SW 1271 (cell line): ENCODE measurements at places on chromosomes 1 and 21.

DNA sequence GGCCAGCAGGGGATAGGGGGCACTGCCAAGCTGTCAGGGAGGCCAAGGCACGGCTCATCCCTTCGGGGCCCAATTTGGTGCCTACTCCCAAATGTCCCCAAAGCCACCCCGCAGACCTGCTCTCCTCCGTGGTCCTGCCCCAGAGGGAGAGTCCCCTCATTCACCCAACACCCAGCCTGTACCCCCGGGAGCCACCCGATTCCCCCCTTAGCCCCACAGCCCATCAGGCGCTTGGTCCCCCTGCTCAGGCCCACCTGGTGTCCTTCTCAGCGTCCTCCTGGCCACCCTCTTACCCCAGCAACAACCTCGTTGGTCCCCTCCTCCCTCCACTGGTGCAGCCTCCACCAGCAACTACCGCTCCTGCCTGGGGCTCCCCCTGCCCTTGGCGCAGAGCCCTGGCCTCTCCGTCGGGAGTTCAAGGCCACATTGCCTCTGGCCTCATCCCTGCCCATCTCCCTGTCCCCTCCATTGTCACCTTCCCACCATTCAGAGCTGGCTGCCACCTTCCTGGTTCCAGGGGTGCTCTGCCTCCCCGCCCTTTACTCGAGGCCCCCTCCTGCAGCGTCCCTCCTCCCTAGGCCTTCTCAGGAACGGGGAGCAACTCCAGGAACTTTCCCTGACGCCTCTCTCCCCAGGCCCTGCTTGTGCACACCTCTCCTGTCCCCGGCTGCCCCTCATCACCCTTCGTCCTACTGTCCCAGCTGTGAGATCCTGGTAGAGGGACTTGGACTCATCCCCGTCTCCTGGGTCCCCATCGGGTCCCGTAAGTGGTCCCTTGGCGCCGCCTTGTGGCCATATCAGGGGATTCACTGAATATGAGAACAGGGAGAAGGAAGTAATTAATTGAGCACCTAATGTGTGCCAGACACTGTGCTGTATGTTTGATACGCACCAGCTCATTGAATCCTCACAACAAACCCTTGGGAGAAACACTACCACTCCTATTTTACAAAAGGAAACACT is 73.9 kb downstream of the RAP1GAP start:
- peak; percentile 25 for DNase-seq

DNA sequence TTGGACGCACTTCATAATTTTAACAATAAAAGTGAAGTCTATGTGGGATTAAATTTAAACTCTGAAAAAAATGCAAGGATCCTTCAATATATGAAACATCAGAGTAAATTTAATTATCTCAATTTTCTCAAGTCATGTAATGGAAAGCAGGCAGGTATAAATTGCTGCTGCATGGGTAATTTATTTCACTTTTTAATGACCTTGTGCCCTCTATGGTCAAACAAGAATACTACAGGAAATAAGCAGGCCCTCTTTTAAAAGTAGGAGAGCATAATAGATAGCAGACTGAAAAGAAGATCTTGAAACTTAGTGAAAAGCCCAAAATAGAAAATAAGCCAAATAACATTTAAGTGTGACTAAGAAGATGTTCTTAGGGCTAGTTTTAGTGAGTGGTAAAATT is 22.9 kb downstream of the BCAS2 start:
- DNase-seq: peak; percentile 4

GRCh38 chr1:46219551-46220520 is 16.7 kb downstream of the LURAP1 start:
- no peak for DNase-seq

DNA sequence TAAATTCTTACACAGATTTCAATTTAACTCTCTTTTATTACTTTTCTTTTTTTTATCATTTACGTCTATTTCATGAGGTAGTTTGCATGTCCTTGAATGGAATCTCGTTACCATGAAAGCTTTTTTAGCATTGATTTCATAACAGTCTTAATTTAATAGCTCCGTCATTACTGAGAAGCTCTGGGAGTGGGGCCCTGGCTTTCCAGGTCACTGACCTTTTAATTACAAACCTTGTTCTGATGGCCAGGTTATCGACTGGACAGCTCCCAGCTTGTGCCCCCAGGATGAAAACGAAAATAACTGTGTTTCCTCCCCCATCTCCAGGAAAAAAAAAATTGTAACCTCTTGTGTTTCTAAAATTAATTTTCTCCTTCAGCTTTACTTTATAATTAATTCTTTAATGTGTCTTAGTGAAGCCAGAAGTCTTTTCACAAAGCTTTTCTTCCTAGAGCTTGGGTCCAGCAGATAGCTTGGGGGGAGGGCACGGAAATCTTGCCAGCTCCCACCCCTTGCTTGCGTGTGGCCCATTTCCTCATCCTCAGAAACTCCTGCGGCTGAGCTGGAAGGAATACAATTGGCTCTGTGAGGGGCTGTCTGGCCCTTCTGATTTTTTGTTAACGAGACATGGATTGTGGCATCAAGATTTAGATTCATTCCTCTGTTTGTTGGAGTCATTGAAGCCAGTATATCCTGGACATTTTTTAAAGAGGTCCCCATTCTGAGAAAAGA is 65.7 kb downstream of the PEX14 start:
- no peak for DNase-seq

DNA sequence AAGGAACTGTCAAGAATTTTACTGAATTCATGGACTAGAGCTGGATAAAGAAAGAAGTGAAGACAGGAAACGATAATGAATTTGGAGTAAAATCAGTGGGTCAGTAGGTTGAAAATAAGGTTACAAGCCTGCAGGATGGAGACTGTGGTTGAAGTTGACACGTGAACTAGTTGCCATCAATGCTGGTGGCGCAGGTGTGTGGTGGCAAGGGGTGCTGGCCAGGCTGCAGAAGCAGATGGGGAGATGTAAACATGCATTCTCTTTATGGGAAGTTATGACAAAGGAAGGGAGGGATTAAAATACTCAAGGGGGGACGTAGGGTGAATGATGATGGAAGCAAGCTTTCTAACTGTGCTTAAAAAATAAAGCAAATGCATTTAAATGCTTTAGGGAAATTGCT is 263.1 kb downstream of the KCNJ6 start:
- no peak for DNase-seq

GRCh38 chr1:203295796-203296195 is 9.5 kb upstream of the BTG2 start:
- DNase-seq: no peak

DNA sequence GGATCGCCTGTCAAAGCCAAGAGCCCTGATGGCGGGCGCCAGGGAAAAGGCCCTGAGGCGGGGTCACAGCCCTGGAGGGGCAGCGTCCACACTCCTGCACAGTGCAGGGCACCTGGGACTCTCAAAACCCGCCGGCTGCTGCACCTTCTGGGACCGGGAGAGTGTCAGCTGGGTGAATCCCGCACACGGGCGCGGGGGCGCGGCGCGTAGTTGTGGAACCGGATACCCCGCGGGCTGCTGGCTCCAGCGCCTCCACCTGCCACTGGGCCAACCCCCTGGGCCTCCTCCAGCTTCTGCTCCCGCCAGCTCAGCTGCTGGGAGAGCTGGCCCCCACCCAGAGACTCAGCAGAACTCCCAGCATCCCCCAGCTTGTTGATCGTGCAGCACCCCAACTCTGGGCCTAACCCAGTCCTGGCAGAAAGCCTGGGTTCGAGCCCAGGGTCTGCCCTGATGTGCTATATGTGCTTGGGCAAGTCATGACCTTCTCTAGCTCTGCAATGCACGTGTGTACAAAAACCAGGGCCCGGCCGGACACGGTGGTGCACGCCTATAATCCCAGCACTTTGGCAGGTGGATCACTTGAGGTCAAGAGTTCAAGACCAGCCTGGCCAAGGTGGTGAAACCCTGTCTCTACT is 33.8 kb downstream of the NECAP2 start:
- no peak for DNase-seq

DNA sequence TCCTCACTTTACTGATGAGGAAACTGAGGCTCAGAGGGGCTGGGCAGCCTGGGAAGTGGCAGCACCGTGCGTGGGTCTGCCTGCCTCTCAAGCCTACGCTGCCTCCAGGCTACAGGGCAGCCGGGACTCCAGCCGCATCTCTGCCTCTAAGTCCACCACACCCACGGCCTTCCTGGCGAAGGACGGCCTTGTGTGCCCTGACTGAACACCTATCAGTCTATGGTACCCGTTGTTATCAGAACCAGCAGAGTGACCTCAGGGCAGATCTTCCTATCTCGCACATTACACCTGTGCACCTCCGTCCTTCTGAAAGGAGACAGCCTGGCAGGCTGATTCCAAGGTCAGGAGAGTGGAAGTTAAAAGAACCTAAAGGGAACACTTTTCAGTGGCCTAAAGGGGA is 35.7 kb upstream of the SLC30A1 start:
- DNase-seq: no peak

GRCh38 chr1:230189341-230189740 is 122.3 kb downstream of the GALNT2 start:
- no peak for DNase-seq

GRCh38 chr1:68116643-68117235 is 66.3 kb upstream of the DIRAS3 start:
- DNase-seq: peak; percentile 33

GRCh38 chr1:228986093-228986904 is 251.0 kb downstream of the RHOU start:
- DNase-seq: no peak

DNA sequence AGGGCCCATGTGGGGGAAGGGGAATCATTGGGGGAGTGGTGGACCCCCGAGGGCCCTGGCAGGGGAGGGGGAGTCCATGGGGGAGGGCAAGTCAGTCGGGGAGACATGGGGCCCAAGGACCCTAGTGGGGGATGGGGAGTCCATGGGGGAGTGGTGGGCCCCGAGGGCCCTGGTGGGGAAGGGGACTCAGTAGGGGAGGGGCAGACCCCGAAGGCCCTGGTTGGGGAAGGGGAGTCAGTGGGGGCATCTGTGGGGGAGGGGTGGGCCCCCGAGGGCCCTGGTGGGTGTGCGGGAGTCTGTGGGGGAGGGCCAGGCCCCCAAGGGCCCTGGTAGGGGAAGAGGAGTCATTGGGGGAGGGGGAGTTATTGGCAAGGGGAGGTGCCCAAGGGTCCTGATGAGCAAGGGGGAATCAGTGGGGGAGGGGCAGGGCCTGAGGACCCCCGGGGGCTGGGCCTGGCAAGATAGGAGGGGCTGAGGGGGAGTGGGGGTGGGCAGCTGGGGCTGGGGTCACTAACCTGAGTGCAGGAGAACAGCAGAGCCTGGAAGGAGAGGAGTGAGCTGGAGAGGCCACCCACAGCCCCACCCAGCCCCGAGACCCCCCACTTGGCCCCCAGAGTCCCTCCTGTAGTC is 2.1 kb downstream of the MXRA8 start:
- no peak for DNase-seq

- DNase-seq: no peak
Observed at GRCh38 chr1:78911956-78912880, 94.3 kb downstream of the ADGRL4 start.

GRCh38 chr1:89739013-89739843 is 81.6 kb upstream of the LRRC8D start:
- DNase-seq: no peak

DNA sequence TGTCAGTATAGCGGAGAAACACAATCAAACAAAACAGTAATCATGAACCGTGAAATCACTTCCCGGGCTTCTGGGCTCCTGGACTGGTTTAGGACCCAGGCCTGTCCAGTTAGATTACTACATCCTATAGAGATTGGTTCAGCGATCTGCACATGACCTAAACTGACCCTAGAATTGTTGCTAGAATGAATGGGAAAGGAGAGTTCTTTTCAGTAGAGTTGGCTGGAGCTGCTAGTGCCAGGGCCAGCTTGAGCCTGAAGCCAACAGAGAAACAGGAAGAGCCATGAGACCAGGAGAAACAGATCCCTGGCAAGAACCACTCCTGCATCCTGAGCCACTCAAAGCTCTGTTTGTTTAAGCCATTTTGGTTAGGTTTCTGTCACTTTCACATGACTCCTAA is 474.3 kb upstream of the C1orf87 start:
- no peak for DNase-seq

DNA sequence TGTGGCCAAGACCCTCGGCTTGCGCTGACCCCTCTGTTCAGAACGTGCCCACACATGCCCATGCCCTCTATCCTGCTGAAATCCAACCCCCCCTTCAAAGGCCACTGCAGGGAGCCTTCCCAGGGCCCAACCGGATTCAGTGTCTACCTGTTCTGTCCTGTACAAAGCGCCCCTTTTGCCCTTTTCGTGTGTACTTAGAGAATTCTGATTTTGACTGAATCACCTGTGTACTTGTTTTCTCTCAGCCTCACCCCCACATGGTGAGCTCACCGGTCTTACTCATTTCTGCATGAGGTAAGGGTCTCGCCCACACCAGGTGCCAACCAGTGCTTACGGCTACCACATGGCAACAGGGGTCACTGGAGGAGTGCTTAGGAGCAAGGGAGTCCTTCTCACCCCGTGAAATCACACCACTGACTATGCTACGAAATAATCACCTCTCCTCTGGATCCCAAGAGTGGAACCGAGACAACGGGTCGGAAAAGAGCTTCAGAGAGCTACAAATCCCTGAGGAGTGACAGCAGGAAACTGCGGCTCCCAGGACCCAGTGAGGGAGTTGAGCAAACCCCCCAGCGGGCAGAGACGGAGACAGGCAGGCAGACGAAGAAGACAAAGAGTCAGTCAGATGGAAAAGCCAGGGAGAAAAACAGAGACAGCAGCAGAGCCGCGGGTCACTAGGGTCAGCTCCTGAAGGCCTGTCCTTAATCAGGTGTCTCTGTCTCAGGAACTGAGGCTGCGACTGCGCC is 2.1 kb upstream of the S100A2 start:
- no peak for DNase-seq

GRCh38 chr1:31936278-31936980 is 1.7 kb downstream of the PTP4A2 start:
- no peak for DNase-seq

DNA sequence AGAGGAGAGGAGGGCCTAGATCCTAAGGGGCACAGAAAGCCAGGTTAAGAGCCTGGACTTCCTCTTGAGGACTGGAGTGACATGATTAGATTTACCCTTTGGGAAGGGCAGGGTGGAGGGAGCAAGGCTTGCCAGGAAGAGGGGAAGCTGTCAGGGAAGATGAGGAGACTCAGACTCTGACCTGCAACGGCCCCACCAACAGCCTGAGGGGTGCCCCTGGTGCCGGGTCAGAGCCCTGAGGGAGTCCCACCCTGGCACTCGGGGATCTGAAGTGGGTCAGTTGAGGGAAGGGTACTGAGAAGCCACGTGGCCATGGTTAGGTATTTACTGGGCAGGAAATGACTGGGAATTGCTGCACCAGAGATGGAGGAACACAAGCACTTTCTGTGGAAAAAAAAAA is 9.8 kb downstream of the ECE1 start:
- DNase-seq: no peak

- DNase-seq: no peak
Observed at GRCh38 chr1:173117761-173118160, 67.0 kb upstream of the TNFSF18 start.
